ENCODE measurements at places on chromosomes 12 and 14.

DNA sequence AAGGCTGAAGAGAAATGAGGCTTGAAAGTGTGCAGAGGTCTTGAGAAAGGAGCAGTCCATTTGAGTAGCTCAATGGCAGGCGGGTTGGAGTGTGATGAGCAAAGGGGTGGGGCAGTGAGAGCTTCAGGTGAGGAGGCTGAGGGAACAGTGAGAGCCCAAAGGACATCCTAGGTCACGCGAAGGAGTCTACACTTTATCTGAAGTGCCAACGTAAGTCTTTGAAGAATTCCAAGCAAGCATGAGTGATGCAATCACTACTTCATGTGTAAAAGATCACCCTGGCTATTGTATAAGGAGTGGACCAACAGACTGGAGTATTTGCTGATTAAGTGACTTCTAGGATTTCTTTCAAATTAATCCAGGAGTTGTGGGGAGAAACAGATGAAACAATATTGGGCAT lies 159.9 kb upstream of the HIF1A start:
- no peak for DNase-seq

GRCh38 chr14:85856430-85856829 lies 326.5 kb downstream of the FLRT2 start:
- DNase-seq, result no peak

DNA sequence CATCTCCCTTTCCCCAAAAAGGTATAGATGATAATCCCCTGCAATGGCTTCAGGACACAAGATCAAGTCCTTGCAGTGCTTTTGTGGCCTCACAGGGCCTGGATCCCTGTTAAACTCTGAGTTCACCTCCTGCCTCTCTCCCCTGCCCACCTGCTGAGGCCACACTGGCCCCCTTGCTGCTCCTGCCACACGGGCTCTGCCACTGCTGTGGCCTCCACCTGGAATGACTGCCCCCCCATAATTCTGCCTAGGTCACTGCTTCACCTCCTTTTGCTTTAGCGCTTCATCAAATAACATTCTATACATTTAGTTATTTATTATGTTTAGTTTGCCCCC lies 653 bp upstream of the IFI27 start:
- DNase-seq, result no peak

- no peak for DNase-seq
Observed at GRCh38 chr14:87896393-87897380, 96.3 kb downstream of the GALC start.

- no peak for DNase-seq
Observed at GRCh38 chr14:25006961-25007795, 42.8 kb downstream of the STXBP6 start.

DNA sequence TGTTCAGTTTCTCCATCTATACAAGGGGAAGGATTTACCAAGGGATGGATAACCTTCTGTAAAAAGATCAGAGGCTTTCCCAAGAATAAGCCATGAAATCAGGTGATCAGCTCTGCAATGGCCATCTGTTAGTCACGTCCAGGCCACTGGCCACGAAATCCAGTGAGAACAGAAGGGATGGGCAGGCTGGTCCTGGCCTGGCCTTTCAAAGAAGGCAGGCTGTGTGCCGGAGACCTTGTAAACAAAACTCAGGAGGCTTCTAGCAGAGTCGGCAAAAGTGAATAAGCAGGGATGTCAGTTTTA lies 68.5 kb downstream of the RNF34 start:
- DNase-seq, result no peak

DNA sequence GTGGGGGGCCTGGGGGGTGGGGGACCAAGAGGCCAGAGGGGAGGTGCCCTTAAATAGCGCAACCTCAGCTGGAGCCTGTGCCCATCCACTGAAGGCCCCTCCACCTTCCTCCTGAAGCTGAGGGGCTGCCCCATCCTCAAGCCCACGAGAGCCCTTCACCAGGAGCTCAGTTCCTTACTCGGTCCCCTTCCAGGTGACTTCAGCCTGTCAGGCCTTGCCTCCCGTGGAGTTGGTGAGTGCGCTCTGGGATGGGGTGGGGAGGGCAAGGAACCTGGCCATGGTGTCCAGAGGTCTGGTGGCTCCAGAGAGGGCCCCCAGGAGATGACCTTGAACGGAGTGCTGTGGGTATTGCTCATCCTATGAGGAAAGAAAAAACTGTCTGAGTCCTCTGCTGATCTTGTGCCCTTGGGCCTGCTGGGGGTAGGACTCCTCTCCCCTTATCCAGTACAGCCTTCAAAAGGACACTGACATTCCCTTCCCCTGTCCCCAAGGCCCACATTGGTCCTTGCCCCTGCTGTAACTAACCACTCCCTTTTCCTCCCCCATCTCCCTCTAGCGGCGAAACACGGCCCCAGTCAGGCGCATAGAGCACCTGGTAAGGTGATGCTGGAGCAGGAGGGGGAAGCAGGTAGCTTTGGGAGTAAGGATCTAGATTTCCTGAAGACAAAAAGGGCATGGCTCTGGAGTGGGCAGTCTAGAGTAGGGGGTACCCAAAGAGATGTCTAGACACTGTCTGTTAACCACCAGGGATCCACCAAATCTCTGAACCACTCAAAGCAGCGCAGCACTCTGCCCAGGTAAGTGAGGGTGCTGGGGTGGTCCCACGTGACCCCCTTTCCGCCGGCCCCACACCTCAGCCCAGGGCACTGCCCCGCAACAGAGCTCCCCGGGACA lies 3.6 kb downstream of the TNS2 start:
- peak; percentile 63 for DNase-seq

- no peak for DNase-seq
Observed at GRCh38 chr14:26382901-26383685, 214.7 kb downstream of the NOVA1 start.

DNA sequence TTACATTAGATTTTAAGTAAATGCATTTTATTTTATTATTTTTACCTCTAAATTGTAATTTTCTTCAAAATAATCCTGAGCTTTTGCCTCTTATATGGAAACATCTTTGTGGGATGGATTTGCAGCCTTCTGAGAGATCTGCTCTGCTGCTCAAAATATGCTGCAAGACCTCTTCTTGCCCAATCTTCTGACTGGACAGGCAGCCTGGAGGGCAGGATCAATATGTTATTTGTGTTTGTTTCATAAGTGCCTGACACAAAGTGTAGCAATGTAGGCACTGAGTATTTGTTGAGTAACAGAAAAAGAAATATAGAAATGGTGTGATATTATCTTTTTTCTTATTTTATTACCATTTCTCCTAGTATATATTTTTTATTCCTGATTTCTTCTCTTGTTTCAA lies 1106.9 kb downstream of the TMTC2 start:
- no peak for DNase-seq

- DNase-seq, result no peak
Observed at GRCh38 chr12:66003951-66004350, 126.6 kb downstream of the LLPH start.

DNA sequence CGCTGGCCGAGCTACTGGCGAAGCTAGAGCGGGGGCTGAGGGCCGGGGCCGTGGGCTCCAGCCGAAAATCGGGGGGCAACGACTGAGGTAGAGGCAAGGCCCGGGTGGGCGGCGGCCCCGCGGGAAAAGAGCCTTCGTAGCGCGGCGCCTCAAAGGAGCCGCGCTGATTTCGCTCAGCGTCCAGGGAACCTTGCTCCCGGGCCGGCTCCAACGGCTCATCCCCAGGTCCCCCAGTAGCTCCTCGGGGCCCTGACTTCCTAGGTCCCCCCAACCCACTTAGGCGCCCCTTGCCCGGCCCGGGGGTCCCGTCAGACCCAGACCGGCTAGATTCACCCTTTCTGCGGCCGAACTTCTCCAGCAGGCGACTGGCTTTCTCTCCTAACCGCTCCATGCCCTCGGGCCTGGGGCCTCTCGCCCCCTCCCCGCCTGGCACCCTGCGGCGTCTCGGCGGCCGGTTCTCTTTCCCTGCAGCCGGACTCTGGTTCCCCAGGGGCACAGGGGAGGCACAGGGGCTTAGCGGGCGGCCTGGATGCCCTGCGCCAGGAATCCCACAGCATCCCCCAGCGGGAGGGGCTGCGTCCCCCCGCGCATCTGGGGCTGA lies 375 bp downstream of the AJUBA start:
- no peak for DNase-seq

GRCh38 chr12:52650520-52651081 lies 1.4 kb downstream of the KRT2 start:
- no peak for DNase-seq

GRCh38 chr12:85036234-85036707 lies at the start of the genes LRRIQ1 and TSPAN19:
LRRIQ1 (plus strand) TSS chr12:85036351; CDS start chr12:85038177, 1,826 bp downstream.
TSPAN19 (minus strand) TSS chr12:85036277; CDS start chr12:85029946, 6,331 bp downstream.
- DNase-seq, result peak; percentile 82

- DNase-seq, result no peak
Observed at GRCh38 chr12:105658389-105658788, 327.9 kb downstream of the C12orf75 start.

GRCh38 chr12:132310181-132311040 lies 19.0 kb downstream of the GALNT9 start:
- no peak for DNase-seq

DNA sequence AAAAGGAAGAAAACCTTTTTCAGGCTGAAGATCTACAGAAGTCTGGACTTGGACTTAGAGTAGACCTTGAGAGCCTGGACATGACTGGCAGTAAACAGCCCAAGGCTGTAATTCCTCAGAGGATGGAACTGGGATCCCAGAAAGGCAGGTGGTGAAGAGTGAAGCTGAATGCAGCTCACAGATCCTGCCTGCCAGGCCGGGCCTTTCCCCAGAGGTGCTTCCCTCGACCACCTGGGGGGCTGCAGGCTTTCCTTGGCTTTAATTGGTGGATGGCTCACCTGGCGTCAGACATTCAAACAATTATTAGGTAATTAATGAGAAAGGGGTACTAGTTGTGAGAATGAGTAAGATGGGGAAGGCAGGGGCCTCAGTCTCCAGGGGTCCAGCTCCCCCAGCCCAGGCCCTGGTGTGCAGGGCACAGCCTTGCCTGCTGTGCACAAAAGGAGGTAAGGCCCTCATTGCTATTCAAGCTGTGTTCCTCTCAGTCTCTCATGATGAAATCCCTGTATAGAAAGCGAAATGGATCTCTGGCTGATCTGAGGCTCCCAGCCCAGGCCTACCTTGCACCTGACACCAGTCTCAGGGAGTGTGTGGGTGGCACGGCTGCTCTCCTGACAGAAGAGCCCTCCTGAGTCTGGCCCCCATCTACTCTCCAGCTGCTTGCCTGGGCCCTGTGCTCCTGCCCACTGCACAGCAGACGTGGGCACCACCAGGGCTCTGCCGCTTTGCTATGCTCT lies 63.0 kb upstream of the TCL1A start:
- no peak for DNase-seq

GRCh38 chr12:42985506-42985905 lies 396.0 kb upstream of the PRICKLE1 start:
- no peak for DNase-seq

GRCh38 chr14:34496007-34496678 lies 34.1 kb upstream of the SPTSSA start:
- no peak for DNase-seq

GRCh38 chr14:33307691-33308251 lies 369.1 kb downstream of the NPAS3 start:
- DNase-seq, result peak; percentile 32

- no peak for DNase-seq
Observed at GRCh38 chr12:83065562-83065961, 378.9 kb downstream of the TMTC2 start.

GRCh38 chr12:27207615-27208413 lies 36.3 kb upstream of the STK38L start:
- DNase-seq, result no peak

GRCh38 chr12:110351119-110351518 lies 52.4 kb downstream of the ANAPC7 start:
- no peak for DNase-seq

DNA sequence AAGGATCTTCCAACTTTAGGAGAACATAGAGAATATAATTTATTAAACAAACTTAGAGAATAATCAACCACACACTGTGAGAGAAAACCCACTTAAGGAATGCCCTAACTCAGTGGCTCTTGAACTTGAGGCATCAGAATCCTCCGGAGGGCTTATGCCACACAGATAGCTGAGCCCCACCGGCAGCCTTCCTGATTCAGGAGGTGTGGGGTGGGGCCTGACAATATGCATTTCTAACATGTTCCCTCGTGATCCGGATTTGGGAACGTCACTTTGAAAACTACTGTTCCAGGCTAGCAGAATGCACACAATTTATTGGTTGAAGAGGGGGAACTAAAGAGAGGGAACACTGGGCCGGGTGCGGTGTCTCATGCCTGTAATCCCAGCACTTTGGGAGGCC lies 2.0 kb upstream of the SOAT2 start:
- DNase-seq, result no peak

- DNase-seq, result no peak
Observed at GRCh38 chr14:100422556-100423316, 99.6 kb downstream of the SLC25A47 start.

- DNase-seq, result no peak
Observed at GRCh38 chr12:56398324-56398723, 35.7 kb upstream of the APOF start.

- no peak for DNase-seq
Observed at GRCh38 chr12:79681008-79681590, 9.7 kb downstream of the PAWR start.

DNA sequence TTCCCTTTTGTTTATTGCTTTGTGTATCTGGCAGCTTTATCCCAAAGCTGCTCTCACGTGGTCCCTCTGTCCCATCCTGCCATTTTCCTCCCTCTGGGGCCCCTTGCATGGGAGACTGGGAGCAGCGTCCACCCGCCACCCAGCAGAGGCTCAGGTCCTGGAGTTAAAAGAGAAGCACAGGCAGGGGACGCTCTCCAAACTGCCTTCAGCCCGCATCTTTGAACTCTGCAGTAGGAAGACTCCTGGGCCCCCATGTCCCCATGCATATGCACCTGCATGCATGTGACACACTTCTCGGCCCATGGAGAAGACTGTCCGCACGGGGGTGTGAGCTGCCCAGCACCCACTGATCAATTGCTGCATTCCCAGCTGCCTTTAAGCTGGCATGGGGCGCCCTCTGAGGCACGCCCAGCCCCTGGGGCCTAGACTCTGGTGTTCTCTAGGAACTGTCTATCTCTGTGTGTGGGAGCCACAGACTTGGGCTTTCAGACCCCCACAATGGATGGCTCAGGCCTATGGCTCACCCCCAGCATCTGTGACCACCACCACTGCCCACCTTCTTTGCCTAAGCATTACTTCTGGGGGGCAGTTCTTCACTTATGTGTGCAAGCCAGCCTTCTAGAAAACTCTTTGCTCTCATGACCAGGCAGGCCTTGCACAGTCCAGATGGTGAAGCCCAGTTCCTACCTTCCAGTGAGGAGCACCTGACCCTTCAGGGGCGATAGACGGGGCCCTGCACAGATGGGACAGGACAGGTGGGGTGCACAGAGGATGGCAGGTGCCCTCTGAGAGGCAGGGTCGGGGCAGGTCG lies 96.1 kb upstream of the DIO3 start:
- no peak for DNase-seq

- no peak for DNase-seq
Observed at GRCh38 chr12:103751171-103751570, 89.9 kb downstream of the NT5DC3 start.

DNA sequence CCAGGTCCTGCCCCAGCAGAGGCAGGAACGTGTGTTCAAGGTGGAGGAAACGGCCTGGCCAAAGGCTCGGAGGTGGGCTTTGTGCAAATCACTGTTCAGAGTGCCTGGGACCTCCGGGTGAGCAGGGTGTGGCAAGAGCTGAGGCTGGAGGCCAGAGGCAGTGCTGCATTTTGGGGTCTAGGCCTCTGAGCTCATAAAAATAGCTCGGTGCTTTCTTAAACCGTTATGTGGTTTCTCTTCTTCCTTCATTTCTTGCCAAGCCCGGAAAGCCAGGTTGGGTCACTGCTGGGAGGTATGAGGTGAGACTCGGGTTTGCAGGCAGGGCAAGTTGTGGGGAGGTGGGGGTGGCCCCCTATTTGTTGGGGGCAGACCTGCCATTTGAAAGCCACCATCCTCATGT lies 178.8 kb upstream of the MYL2 start:
- DNase-seq, result no peak

Measured in hippocampal formation (tissue), 2 donors.